ENCODE measurements at places on chromosomes 7 and 10.

- DNase-seq = no peak
These were observed 422.1 kb downstream of the RPS24 start for GRCh38 chr10:78455811-78456210.

- DNase-seq = no peak
These were observed 60.2 kb downstream of the THNSL1 start for GRCh38 chr10:25076506-25077177.

GRCh38 chr7:46319841-46320240 lies 398.8 kb upstream of the IGFBP3 start:
- DNase-seq = no peak

GRCh38 chr10:1610986-1611770 lies 126.1 kb downstream of the ADARB2 start:
- no peak for DNase-seq

- no peak for DNase-seq
These were observed 40.1 kb downstream of the KCNH2 start for GRCh38 chr7:150937848-150938561.

All from HuH-7 (cell line).